Right renal pelvis (tissue), 4 donors: ENCODE measurements at places on chromosomes 6 and 20. TPM values are rescaled to one million over a fixed set of nuclear protein-coding genes. Genes with fewer than 3 reads are reported as not detected.

Gene RAET1L
- not detected for polyA plus RNA-seq

Gene THBS2
- polyA plus RNA-seq, result 15.2 TPM

Gene TP53INP2
- 13.8 TPM for polyA plus RNA-seq

Gene RSPH4A
- 2.3 TPM for polyA plus RNA-seq

Gene COL9A3
- polyA plus RNA-seq, result 17.6 TPM

Gene CTAGE9
- polyA plus RNA-seq, result not detected

Gene PPP1R16B
- 8.3 TPM for polyA plus RNA-seq

Gene MCUR1
- polyA plus RNA-seq, result 70.1 TPM

Gene ARHGAP40
- polyA plus RNA-seq, result 2.4 TPM
